ENCODE measurements at places on chromosomes 7 and 10. TPM values are rescaled to one million over a fixed set of nuclear protein-coding genes. Genes with fewer than 3 reads are reported as not detected.

DNA sequence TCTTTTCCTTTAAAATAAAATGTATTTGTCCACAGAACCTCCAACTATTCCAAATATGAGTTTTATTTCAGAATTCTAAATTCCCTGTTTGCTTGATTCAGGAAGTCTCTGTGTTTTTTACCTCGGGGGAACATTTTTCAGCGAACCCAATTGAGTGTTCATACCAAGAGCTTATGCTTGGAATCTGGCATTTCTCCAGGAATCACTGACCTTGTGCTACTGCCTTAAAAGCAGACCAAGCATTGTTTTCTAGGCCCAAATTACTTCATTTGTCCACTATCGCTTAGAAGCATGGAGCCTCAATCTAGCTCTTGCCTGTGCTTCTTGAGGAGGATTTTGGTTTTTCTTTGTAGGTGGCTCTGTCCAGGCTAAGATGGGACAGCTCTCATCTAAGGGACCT is 59.4 kb downstream of the EBLN1 start:
- no peak for DNase-seq

DNA sequence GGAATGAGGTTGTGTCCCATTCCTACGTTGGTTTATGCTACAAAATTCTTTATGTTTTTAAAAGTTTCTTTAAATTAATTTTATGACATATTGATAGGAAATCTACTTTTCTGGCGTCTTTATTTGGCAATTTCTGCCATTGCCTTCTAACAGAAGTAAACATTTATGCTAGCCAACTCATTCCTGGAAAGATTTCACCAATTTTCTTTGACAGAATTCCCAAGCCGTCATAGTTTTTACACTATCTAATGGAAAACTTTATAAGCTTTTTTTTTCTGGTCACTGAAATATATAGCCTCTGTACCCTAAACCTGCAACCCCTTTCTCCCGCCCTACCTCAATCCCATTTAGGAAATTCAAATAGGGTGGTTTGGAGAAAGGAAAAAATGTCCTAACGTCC is 6.1 kb upstream of the TCAF1 start:
- DNase-seq: no peak

DNA sequence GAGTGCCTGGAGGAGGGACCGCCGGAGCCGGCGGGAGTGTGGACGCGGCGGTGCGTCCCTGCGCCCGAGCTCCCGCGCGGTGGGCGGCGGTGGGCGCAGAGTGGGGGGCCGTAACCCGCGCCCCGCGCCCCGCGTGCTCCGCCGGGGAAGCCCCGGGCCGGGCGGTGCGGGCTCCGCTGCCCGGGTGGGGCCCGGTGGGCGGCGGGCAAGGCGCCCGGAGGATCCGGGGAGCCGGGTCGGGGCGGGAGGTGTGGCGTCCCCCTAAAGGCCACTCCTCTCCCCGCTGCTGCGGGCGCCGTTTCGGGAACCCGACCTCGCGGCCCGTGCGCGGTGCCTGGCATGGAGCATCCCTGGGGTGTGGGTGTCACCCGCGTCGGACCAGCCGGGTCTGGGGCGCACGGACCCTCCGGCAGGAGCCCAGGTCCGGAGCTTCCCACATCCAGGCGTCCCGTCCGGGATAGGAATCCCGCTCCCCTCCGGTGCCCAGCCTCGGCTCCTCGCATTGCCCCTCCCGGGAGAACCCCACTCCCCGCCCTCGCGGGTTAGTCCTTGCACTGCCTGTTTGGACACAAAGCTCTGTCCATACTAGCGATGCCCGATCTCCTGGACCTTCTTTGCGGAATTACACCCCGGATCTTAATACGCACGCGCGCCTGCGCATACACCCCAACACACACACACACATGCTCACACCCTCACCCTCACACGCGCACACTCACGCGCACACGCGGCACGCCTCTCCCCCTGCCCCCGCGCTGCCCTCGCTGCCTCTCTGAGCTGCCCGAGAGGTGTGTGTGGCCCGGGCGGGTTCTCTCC is 723 bp downstream of the MTURN start:
- DNase-seq: peak; percentile 37

- DNase-seq: no peak
Measured at GRCh38 chr10:131048606-131049005, 262.9 kb downstream of the TCERG1L start.

DNA sequence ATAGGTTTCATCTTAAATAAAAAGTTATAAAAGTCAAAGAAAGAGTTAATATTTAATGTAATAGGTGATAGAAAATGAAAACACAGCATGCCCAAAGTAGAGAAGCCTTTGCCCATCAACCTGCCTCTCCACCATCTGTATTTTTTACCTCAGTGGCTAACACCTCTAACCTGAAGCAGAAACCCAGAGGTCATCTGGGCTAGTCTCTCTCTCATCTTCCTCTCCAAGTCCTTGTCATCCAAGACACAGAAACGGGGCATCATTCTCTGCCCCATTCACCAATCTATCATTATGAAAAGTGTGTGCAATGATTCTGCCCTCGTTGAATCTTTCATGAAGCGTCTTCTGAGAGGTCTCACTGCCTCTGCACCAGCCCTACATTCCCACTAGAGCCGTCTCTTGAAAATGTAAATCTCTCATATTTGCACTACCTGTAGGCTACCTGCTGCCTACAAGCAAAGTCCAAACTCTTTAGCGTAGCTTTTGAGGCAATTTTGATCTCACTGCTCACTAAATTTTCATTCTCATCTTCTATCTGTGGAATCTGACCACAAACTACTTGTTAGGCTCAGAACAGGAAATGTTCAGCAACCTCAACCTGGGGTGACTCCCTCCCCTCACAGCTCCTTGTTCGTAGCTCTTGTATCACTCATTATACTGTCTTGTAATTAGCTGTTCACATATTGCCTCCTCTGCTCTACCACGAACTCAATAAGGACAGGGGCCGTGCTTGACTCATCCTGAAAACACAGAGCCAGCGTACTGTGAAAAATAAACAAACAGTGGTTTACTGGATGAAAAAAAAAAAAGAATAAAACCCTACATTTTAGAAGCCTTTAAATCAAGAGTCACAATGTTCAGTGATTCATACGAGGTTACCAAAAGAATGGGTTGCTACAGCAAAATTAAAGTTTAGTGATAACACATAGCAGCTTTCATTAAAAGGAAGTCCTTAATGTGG is 83.1 kb downstream of the CTNNA3 start:
- DNase-seq: no peak

GRCh38 chr10:100886963-100887362 is 25.8 kb upstream of the SLF2 start:
- no peak for DNase-seq

DNA sequence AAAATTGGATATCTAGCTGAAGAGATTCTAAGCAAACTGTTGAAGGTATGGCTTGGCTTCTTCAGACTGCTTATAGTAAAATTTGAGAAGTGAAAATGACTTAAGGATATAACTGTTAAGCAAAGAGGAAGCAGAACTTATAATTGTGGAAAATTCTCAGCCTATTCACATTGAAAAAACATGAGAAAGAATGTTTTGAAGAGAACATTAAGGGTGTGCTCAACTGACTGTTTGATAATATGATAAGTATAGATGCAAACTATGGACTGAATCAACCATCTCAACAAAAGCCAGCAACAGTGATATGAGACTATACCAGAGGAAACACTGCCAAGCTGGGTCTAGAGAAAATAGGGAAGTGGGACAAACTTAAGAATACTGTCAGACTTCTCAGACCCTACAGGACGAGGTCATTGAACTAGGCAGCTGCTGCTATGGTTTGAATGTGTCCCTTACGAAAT is 133.1 kb upstream of the PPP1R3A start:
- no peak for DNase-seq

DNA sequence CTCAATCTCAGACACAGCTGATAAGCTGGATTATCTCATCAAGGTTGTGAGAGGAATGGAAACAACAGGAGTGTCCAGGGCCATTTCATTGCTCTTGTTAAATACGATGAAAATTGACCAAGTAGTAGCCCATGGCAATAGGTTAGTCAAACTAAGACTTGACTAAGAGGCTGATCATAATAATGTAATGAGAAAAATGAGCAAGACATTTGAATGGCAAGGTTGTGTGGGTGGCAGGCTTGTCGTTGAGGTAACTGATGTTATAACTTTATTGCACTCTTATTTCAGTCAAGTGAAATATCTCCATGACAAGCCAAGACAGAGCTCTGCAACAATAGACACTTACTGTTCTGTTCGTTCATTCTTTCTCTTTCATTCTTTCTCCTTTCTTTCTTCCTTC is 532.0 kb downstream of the GATA3 start:
- no peak for DNase-seq

EBF3 gene
- total RNA-seq: 1.3 TPM

CCDC3 gene
- 26.1 TPM for total RNA-seq

CDC14C gene
- not detected for total RNA-seq

PLCE1 gene
- 0.49 TPM for total RNA-seq
